ENCODE measurements at places on chromosomes 7 and 10.

DNA sequence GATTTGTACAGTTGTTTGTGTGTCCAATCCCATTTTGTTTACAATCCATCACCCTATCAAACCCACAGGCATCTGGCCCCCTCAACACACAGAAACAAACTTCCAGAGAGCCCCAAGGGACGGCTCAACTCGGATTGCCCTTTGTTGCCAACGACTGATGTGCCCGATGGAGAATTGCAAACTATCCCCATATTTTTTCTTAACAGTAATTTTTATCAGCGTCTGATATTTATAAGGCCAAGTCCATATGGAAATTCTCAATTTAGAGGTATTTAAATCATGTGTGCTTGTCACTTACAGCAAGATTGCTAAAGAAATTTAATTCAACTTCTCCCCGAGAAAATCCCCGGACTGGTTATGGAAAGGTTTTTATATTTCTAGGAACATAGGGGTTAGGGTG lies 113.9 kb upstream of the NPS start:
- DNase-seq, result no peak

DNA sequence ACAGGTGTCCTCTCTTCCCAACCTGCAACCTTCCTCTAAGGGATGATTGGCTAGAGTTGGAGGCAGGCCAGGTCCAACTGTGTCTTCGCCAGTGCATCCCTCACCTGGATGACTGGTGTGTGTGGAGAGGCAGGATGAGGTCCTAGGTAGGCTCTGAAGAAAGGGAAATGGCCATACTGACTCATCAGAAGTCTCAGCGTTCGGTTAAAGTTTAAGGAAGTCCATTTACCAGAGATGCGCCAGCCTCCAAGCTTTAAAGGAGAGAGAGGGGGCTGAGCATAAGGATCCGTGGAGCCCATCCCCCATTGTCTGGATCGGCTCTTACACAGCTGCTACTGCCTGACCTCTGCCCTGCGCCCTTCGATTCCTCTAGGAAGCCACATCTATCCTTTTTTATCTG lies 4.4 kb downstream of the KEL start:
- DNase-seq, result no peak

DNA sequence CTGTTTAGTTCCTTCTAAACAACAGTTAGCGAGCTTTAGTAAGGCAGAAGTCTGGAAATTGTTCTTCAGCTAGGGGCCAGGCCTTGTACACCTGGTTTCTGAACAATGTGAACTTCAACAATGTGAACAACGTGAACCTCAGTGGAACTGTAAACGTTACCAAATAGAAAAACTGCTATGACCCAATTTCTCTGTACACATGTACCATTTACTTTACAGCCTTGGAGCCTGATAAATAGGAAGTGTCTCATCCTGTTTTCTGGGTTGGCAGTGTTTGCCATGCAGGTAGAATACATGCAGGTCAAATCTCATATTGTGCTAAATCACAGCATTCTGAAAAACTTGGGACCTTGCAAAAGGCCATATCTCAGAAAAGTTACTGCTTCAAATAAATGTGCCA lies 1.6 kb downstream of the STEAP4 start:
- no peak for DNase-seq

- no peak for DNase-seq
Observed at GRCh38 chr10:3071405-3072198, 4.3 kb downstream of the PFKP start.

DNA sequence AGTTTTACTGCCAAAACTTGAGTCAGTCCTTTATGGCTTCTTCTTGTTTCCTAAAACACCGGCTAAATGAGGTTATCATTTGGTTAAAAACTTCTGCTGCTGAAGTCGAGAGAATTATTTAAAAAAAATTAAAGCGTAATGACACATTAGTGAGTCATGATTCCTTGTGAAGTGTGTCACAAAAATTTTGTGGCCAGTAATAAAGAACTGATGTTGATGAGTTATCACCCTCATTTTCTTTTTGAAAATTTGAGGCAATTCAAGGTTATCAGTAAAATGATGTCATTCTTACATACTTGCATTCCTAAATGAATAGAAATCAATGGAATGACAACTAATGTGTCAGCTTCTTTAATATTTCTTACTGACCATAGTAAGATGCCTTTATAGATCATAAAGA lies 427.4 kb downstream of the SORCS3 start:
- DNase-seq, result no peak

DNA sequence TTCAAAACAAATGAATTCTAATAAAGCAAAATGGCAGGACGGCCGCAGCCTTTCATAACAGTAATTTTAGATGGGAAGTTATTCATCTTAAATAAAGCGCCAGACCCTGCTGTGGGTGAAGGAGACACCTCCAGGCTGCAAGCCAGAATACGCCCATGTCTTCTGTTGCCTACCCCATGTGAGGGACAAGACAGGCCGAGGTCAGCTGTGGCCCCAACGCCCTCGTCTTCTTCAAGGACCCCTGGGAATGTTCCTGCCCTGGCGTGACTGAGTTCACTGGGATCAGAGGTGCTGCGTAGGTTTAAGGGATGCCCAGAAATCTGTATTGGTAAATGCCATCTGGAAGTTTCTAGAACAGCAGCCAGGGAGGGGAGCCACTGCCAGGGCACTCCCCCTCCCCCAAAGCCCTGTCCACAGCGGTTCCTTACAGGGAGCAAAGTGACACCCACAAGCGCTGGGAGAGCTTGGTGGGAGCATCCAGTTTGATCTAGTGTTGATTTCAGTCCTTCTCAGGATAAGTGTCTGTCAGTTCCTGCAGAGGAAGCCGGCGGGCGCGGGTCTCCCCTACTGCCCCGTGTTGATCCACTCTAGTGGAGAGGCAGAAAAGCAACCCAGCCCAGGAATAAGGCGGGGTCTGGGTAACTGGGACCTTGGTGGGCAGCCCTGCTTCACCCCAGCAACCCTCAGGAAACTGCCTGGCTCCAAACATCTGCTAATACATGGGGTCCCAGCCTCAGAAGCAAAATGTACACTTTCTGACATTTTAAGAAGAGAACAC lies 20.6 kb downstream of the PAPOLB start:
- no peak for DNase-seq

DNA sequence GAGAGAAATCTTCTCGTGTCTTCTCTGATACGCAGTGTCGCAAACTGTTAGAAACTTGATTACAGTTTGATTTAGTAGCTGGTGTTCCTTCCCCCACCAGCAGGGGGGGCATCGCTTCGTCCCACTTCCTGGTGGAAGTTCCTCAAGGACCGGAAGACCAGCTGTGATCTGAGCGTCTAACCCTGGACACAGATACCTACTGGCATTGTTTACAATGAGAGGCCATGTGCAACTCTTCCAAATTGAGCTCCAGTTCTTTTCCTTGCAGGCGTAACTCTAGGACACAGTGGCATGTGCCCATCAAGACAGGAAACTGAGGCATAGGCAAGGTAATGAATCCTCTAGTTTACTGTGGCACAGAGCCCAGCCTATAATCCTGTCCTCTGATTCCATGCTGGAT lies 219.0 kb downstream of the CCDC3 start:
- DNase-seq, result peak; percentile 79

- peak; percentile 52 for DNase-seq
Observed at GRCh38 chr7:108012499-108013430, 9.8 kb upstream of the LAMB1 start.

GRCh38 chr7:30445770-30446169 lies 32.8 kb downstream of the NOD1 start:
- peak; percentile 47 for DNase-seq

- DNase-seq, result no peak
Observed at GRCh38 chr7:84975586-84976185, 211.2 kb downstream of the SEMA3D start.

DNA sequence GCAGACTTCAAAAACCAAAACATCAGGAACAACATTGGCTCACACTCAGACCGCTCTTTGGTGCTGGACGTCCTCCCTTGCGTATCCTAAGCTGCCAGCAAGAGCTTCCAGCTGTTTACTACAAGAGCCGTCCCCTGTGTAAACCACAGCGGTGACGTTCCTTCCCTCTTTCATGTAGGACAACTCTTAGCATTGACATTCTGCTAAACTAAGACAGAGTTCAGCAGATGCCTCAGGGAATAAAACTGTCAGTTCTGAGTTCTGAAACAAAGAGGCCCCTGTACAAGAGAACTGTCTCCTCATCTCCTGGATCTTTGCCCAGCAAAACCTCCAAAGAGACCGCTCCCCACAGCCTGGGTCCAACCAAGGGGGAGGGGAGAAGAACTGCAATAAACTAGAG lies 57.8 kb upstream of the OPALIN start:
- no peak for DNase-seq

GRCh38 chr7:28714459-28715120 lies 243.5 kb downstream of the TRIL start:
- DNase-seq, result no peak

GRCh38 chr7:69787736-69788431 lies 189.6 kb downstream of the AUTS2 start:
- DNase-seq, result no peak

DNA sequence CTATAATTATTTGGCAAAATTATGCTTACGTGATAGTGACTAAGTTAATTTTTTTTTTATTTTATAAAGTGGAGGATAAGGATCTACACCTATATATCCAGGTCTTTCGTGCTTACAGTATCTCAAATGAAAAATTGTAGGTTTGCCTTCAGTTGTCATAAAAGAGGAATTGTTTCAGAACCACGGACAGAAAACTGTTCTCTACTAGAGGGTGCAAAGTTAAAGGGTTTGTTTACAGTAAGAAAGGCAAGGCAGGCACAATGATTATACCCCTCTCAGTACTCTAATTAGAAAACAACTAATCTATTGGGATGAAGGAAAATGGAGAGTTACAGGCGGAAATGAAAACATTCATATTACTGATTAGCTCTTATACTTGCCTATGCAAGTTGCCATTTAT lies 1.5 kb downstream of the PCLO start:
- no peak for DNase-seq

- no peak for DNase-seq
Observed at GRCh38 chr7:1944619-1945210, 274.6 kb downstream of the ELFN1 start.

DNA sequence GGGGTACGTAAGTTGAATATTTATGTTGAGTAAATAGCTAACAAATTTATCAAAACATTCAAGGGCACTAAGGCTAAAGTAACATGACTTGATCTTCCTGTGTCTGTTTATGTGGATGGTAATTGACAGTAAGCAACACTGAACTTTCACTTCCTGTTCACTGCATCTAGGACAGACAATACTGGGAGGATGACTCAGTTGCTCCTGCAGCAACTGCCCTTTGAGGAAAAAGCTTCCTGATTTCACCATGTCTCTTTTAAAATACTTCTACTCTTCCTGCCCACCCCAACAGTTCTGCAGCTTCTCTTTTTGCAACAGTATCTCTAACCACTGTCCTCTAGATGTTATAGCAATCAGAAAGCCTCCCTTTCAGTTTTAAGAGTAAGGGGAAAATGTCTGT lies 76.6 kb upstream of the HGF start:
- DNase-seq, result no peak

DNA sequence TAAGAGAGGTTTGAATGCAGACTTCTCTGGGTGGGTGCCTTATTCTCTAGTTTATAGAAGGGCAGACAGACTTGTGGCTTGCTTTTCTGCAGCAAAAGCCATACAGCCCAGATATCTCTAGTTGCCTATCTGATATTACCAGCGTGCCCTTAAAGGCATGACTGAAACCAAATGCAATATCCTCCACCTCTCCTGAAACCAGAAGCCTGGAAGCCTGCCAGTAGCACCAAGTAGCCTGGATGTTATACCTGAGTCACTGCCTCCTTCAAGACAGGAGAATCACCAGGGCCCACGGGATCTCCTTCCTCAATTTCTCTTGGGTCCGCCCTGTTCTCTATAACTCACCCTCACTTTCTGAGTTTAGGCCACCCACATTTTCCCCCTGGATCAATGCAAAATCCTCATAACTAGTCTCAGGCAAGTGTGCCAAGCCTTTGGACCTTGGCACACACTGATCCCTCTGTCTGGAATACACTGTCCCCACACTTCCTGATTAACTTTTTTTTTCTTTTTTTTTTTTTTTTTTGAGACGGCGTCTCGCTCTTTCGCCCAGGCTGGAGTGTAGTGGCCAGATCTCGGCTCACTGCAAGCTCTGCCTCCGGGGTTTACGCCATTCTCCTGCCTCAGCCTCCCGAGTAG lies 638.4 kb downstream of the GALNT17 start:
- DNase-seq, result no peak

GRCh38 chr7:15820319-15820718 lies 133.8 kb upstream of the MEOX2 start:
- no peak for DNase-seq

DNA sequence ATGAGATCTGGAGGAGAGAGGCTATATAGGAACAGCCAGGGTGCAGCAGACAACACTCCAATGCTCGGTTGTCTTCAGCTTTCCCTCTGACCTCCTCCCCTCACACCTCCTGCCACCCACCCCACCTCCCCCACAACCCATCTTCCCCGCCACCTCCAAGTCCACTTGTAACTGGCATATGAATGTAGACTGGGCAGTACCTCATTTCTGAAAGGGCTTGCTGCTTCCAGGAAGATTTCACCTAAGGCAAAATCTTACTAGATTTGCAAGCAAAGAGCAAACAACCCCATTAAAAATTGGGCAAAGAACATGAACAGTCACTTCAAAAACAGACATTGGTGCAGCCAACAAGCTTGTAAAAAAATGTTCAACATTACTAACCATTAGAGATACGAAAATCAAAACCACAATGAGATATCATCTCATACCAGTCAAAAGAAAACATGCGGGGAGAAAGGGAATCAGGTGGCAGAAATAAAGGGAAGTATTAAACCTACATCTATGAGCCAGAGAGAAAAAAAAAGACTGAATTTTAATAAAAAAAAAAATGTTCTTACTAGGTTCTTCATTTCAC lies 164.6 kb upstream of the C1GALT1 start:
- no peak for DNase-seq

- no peak for DNase-seq
Observed at GRCh38 chr10:43809211-43809930, 160.7 kb upstream of the ZNF32 start.

GRCh38 chr10:63083904-63084689 lies 49.0 kb upstream of the NRBF2 start:
- DNase-seq, result peak; percentile 54

DNA sequence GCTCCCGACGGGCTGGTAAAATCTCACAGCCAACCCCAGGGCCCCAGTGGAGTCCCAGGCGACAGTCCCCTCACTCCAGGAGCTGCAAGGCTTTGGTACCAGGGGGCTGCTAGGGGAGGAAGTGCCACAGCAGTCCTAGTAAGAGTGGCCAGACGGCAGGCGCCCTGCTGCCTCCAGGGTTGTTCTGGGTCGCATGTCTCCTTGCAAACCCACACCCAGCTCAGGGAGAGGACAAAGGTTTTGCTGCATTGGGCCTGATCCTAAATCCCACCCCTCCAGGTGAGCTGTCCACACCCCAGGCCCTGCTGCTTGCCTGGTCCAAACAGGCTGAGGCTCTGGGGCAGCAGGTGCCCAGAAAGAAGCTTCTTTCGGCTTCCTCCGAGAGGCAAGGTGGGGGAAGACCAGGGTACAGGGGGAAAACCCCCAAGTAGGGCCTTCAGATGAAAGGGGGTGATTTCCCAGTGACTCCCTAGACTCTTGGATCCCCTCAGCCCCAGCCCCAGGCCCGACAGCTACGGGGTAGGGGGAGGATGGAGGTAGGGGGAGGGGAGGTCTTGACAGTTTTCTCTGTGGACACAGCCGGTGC lies 4.2 kb upstream of the KCP start:
- no peak for DNase-seq

GRCh38 chr7:751826-752225 lies 24.7 kb upstream of the PRKAR1B start:
- DNase-seq, result no peak

Data from Caco-2 (cell line).